ENCODE measurements at places on chromosomes 2 and 18. TPM values are rescaled to one million over a fixed set of nuclear protein-coding genes. Genes with fewer than 3 reads are reported as not detected.

NT5DC4 gene
- 0.23 TPM for total RNA-seq

RFTN2 gene
- total RNA-seq: 17.5 TPM

- no peak for DNase-seq
Observed at GRCh38 chr2:80525152-80525551, 220.6 kb upstream of the LRRTM1 start.

DNA sequence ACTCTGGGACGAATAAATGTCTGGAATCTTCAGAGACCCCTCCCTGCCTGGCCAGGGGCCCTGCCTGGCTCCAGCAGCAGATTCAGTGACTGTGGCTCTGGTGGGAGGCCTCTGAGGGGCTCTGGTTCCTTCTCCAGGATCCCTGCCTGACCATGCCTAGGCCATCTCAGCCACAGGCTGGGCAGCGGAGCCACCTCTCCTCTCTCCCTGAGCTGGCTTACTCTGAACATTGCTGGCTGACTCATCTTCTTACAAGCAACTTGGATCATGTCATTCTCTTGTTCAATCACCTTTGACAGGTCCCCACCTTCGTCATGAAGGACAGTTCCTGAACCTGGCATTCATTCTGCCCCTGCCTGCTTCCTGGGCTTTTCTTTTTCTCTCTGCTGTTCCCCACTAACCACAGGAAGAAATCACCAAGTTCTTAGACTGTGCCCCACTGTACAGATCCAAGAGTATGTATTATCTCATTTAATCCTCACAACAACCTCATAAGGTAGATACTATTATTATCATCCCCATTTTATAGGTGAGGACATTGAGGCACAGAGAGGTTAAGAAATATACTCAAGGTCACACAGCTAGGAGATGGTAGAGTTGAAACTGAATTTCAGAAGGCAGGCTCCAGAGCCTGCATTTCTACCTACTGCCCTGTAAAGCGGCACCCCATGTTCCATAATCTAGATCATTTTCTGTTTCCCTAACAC lies 155.5 kb upstream of the SMAD2 start:
- no peak for DNase-seq

GPC1 gene
- total RNA-seq: 62.6 TPM

DNA sequence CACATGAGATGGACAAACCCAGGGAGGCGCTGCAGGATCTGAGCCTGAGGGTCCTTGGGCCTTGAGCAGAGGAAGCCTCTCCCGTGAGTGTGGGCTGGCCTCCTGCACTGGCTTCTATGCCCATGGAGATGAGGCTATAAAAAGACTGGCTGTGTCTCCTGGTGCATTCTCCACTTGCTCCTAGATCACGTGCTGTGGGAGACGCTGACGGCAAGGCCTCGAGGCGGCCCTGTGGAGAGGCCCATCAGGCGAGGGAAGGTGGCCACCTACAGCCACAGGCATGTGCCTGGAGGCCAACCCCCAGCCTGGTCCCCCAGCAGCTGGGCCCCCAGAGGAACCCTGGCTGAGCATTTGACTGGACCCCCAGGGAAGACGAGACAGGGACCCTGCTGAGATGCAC lies 198.9 kb downstream of the TWIST2 start:
- peak; percentile 56 for DNase-seq
